ENCODE measurements at places on chromosomes 1 and 21. TPM values are rescaled to one million over a fixed set of nuclear protein-coding genes. Genes with fewer than 3 reads are reported as not detected.

CFHR4 gene
- total RNA-seq: not detected

TMEM240 gene
- total RNA-seq: 7.8 TPM

OVAAL gene
- total RNA-seq: not detected

WNT3A gene
- 0.17 TPM for total RNA-seq

TDRD5 gene
- 0.29 TPM for total RNA-seq

MYOG gene
- total RNA-seq: not detected

DNM3 gene
- total RNA-seq: 0.57 TPM

FBXO42 gene
- 16.7 TPM for total RNA-seq

MIXL1 gene
- 16.8 TPM for total RNA-seq

C1orf141 gene
- not detected for total RNA-seq

TFF3 gene
- not detected for total RNA-seq

SH3D21 gene
- 165 TPM for total RNA-seq

- DNase-seq: peak; percentile 38
- no peaks in the 10 kb centered on the region for H3K36me3 ChIP-seq
- H3K27ac ChIP-seq: no peak overlapping the region
- no peaks in the 10 kb centered on the region for H3K4me1 ChIP-seq
- no peaks in the 10 kb centered on the region for H3K27me3 ChIP-seq
Observed at GRCh38 chr1:235011064-235011598, 117.5 kb downstream of the TOMM20 start.

DNA sequence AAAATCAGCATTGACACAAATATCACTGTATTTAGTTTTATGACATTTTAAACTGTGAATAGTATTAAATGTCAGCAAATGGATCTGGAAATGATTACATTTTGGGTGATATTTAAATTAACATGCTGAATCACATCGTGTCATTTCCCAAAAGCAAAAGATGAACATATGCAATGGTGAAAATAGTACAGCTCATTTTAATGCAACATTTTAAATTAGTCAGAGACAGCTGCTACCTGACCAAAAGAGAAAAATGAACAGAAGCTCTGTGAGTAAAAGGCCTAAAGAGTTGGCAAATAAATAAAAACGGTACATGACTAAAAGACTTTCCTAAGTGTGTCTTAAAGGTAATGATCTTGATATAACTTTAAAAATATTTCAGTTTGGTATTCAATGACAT, 86.0 kb upstream of the GNG4 start:
- no peaks in the 10 kb centered on the region for H3K27me3 ChIP-seq
- no peak for DNase-seq
- H3K36me3 ChIP-seq: no peaks in the 10 kb centered on the region
- H3K4me3 ChIP-seq: no peak overlapping the region
- no peaks in the 10 kb centered on the region for H3K4me1 ChIP-seq

DNA sequence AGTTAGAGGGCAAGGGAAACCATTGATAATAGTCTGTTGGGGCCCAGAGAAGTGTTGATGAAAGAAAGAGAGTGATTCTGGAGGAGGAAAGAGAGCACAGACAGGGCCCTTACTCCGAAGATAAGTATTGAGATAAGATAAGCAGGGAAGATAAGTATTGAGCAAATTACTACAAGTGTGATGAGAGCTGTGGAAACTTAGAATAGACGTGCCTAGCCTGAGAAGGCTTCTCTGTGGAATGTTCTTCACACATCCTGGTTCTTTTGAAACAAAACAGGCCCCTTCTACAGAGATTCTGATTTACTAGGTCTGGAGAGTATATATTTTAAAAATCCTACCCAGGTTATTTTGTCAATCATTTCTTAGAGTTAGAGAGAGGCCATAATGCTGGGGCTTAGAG, 26.4 kb downstream of the FNBP1L start:
- no peak for DNase-seq
- no peak overlapping the region for H3K27ac ChIP-seq
- no peaks in the 10 kb centered on the region for H3K27me3 ChIP-seq

GRCh38 chr1:193062698-193063463, 3.5 kb downstream of the RO60 start:
- H3K4me1 ChIP-seq: peaks cover 5% of the 10 kb centered on the region
- peaks cover 6% of the 10 kb centered on the region for H3K36me3 ChIP-seq
- H3K27ac ChIP-seq: no peak overlapping the region
- peaks cover 44% of the 10 kb centered on the region for H3K27me3 ChIP-seq
- no peak overlapping the region for H3K4me3 ChIP-seq
- no peak for DNase-seq

- DNase-seq: no peak
- no peaks in the 10 kb centered on the region for H3K36me3 ChIP-seq
- no peaks in the 10 kb centered on the region for H3K4me1 ChIP-seq
- H3K27me3 ChIP-seq: no peaks in the 10 kb centered on the region
Observed at GRCh38 chr1:233843525-233844204, 60.8 kb upstream of the SLC35F3 start.

- DNase-seq: no peak
- no peaks in the 10 kb centered on the region for H3K36me3 ChIP-seq
- H3K27ac ChIP-seq: no peak overlapping the region
- H3K27me3 ChIP-seq: no peaks in the 10 kb centered on the region
- H3K4me1 ChIP-seq: no peaks in the 10 kb centered on the region
- H3K4me3 ChIP-seq: no peak overlapping the region
Observed at GRCh38 chr1:197413564-197413963, 145.5 kb downstream of the CRB1 start.

DNA sequence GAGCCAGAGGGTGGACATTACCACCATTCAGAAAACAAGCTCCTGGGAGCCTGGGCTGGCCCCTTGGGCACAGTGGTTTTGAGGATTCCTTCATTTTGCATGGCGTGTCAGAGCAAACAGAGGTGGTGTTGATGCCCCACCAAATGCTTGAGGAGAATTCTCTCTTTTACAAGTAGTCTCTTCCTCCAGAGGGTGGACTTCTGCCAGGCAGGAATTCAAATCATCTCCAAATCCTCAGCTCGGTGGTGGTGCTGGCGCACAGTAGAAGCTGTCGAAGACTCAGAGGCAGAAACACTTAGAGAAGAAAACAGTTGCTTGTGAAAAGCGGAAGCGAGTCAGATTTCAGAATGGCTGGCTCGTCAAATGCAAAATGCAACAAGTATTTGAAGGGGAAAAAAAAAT, 3.4 kb upstream of the CHI3L1 start:
- no peak overlapping the region for H3K27ac ChIP-seq
- H3K4me1 ChIP-seq: peaks cover 15% of the 10 kb centered on the region
- H3K4me3 ChIP-seq: no peak overlapping the region
- no peak for DNase-seq
- H3K27me3 ChIP-seq: no peaks in the 10 kb centered on the region

DNA sequence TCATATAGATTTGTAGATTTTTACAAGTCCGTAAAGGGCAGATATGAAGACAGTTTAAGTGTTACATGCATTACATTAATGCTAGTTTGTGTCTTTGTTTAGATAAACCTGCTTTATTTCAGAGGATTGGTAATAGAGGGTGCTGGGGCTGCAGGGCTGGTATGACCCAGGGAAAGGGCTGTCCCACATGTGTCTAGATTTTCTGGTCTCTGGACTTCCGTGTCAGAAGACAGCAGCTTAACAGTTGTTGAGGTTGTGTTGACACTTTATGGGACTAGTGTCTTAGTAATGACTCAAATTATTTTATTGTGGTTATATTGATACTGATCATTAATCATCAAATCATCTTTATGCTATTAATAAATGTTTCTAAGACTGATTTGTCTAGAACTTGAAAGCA, 10.1 kb downstream of the PRDM2 start:
- H3K4me3 ChIP-seq: no peak overlapping the region
- no peaks in the 10 kb centered on the region for H3K4me1 ChIP-seq
- DNase-seq: no peak

DNA sequence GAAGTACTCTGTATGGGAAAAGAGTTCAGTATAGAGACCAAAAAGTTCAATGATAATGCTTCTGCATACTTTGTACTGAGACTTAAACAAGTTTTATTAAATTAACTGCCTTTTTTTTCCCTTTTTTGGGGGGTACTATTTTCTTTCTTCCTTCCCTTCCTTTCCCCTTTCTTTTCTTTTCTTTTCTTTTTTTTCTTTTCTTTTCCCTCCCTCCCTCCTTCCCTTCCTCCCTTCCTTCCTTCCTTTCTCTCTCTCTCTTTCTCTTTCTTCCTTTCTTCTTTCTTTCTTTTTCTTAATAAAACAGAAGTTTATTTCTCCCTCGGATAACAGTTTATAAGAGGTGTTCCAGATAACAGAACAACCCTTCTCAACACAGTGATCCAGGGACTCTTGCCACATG, 77.5 kb downstream of the LHX8 start:
- DNase-seq: no peak
- no peaks in the 10 kb centered on the region for H3K27me3 ChIP-seq
- no peak overlapping the region for H3K4me3 ChIP-seq
- no peaks in the 10 kb centered on the region for H3K36me3 ChIP-seq

- no peaks in the 10 kb centered on the region for H3K27me3 ChIP-seq
- H3K4me3 ChIP-seq: no peak overlapping the region
- no peak for DNase-seq
- no peaks in the 10 kb centered on the region for H3K4me1 ChIP-seq
Observed at GRCh38 chr1:55153031-55153430, 62.1 kb downstream of the USP24 start.

GRCh38 chr21:44730951-44731579, 19.7 kb upstream of the TSPEAR start:
- H3K4me1 ChIP-seq: no peaks in the 10 kb centered on the region
- no peak overlapping the region for H3K27ac ChIP-seq
- H3K27me3 ChIP-seq: no peaks in the 10 kb centered on the region
- no peak overlapping the region for H3K4me3 ChIP-seq
- no peaks in the 10 kb centered on the region for H3K36me3 ChIP-seq
- DNase-seq: no peak

GRCh38 chr1:50493710-50494109, 70.5 kb upstream of the DMRTA2 start:
- H3K27ac ChIP-seq: no peak overlapping the region
- H3K4me1 ChIP-seq: no peaks in the 10 kb centered on the region
- H3K4me3 ChIP-seq: no peak overlapping the region
- H3K36me3 ChIP-seq: peaks cover 22% of the 10 kb centered on the region

GRCh38 chr1:41358131-41359021, 2.9 kb upstream of the FOXO6 start:
- peaks cover 26% of the 10 kb centered on the region for H3K27me3 ChIP-seq
- peaks cover 5% of the 10 kb centered on the region for H3K4me1 ChIP-seq
- no peak overlapping the region for H3K27ac ChIP-seq
- no peaks in the 10 kb centered on the region for H3K36me3 ChIP-seq

DNA sequence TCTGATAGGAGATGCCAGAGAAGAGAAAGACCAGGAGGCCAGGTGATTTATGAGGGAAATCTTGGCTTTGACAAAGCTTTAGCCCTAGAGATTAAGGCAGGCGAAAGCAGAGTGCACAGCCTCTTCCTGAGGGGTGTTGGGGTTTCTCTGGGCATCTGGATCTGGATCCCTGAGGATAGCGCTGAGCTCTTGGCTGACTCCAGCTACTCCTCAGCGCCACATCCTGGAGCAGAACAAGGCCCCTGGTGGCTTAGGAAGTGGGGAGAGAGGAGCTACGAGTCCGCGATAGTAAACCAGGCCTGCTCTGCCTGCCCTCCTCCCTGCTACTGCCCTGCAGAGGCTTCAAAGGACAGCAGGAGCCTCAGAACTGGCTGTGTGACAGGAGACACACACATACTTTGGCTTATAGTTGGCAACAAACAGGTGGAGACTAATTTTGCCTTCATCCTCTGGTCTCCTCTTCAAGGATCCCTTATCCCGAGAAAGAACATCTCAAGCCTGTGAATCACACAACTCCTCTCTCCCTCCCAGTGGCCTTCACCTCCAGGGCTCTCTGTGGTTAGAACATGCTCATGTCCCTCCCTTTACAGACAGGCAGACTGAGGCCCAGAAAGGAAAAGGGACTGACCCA, 66.9 kb downstream of the TRABD2B start:
- H3K4me1 ChIP-seq: no peaks in the 10 kb centered on the region
- H3K27me3 ChIP-seq: no peaks in the 10 kb centered on the region
- H3K4me3 ChIP-seq: no peak overlapping the region
- H3K27ac ChIP-seq: no peak overlapping the region
- peaks cover 14% of the 10 kb centered on the region for H3K36me3 ChIP-seq

DNA sequence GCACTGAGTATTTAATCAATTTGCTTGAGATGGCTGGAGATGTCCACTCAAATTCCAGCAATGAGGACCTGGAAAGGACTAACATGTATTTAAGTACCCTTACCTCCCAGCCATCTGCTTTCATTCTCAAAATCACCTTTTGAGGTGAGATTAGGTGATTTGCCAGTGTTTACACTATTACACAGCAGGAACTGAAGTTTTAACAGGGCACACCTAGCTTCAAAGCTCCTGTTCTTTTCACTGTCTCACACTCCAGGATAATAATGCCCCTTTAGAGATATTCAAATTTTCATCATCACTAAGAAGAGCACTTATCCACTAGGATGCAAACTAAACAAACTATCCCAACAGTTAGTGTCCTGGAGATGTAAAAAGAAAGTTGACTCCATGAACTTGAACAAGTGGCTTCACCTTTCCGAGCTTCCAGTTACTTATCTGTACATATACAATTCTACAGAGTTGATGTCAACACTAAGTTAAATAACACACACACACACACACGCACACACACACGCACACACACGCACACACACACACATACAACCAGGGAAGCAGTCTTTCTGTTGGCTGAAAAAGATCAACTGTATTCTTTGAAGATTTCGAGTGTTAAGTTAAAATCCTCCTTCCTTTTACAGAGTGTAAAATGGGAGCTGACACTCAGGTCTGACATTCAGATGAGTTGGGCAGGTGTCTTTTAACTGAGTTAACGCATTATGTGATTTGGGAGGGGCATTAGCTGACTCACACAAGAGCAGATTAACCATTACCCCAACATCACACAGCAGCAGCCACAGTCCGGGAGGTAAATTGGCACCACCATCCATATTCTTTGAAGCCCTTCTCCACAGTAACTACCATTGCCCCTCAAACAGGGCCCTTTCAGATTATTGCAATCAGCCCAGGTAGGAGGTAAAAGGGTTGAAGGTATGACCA, 15.5 kb upstream of the JAK1 start:
- H3K27ac ChIP-seq: no peak overlapping the region
- H3K36me3 ChIP-seq: no peaks in the 10 kb centered on the region
- H3K27me3 ChIP-seq: no peaks in the 10 kb centered on the region
- no peak overlapping the region for H3K4me3 ChIP-seq
- peaks cover 11% of the 10 kb centered on the region for H3K4me1 ChIP-seq

GRCh38 chr1:928825-929661, 5.3 kb downstream of the SAMD11 start:
- H3K27ac ChIP-seq: no peak overlapping the region
- DNase-seq: peak; percentile 53
- H3K36me3 ChIP-seq: no peaks in the 10 kb centered on the region
- H3K4me3 ChIP-seq: no peak overlapping the region

GRCh38 chr1:6157528-6158174, 22.5 kb downstream of the CHD5 start:
- DNase-seq: peak; percentile 83
- no peaks in the 10 kb centered on the region for H3K27me3 ChIP-seq
- H3K27ac ChIP-seq: no peak overlapping the region
- no peaks in the 10 kb centered on the region for H3K36me3 ChIP-seq
- no peaks in the 10 kb centered on the region for H3K4me1 ChIP-seq

- H3K27ac ChIP-seq: no peak overlapping the region
- DNase-seq: no peak
- no peaks in the 10 kb centered on the region for H3K4me1 ChIP-seq
- H3K36me3 ChIP-seq: no peaks in the 10 kb centered on the region
- no peaks in the 10 kb centered on the region for H3K27me3 ChIP-seq
Observed at GRCh38 chr1:106584107-106584506, 472.4 kb upstream of the PRMT6 start.

Data from endodermal cell (in vitro differentiated cells).